ENCODE measurements at places on chromosomes 2 and 18. TPM values are rescaled to one million over a fixed set of nuclear protein-coding genes. Genes with fewer than 3 reads are reported as not detected.

DNA sequence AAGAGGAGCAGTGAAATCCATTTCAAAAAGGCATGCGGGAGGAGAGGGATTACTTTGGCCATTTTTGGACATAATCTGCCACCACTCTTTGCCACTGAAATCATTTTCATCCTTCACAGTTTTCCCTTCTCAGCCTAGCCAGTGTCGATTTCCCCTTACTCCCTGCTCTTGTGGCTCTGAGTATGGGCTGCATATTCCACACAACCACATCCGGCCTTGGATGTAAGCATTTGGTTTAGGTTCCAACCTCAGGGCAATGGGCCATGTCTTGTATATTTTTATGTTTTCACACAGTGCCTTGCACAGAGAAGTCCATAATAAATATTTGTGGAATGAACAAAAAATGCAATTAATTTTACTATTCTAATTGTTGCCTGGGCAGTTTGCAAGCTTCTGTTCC is 7.7 kb upstream of the SERPINE2 start:
- DNase-seq = no peak

DNA sequence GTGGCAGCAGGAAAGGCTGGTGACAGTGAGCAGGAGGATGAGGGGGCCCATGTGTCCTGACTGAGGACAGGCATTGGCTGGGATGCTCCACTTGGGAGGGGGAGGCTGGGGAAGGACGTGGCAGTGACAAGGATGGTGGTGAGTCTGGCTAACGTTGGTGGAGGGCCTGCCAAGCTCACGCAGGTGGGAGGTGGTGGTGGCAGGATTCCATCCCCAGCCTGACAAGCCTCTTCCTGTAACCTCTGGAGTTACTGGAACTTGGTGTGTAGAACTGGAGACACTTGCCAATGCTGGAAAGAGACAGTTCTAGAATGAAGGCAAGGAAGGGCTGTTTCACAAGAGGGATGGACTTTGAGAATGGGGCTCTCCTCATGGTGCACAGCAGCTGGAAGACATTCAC is 8.2 kb downstream of the PROM2 start:
- DNase-seq = no peak

DNA sequence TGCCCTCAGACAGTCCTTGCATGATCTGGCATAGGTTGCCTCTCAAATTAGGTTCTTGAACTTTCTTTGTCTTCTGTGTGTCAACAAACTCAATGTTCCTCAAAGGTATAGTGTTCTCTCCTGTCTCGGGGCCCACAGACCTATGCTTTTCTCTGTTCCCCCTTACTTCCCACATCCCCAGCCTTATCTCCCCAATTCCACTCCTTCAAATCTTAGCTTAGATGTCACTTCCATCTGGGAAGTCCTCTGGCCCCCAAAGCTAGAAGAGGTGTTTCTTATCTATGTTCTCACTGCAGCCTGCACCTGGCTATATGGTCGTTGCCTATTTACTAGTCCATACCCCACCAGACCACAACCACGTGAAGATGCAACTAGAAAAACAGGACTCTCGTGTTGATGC is 134.6 kb upstream of the MYCN start:
- no peak for DNase-seq

GRCh38 chr2:218405746-218406208 is 6.1 kb downstream of the CTDSP1 start:
- DNase-seq = no peak

DNA sequence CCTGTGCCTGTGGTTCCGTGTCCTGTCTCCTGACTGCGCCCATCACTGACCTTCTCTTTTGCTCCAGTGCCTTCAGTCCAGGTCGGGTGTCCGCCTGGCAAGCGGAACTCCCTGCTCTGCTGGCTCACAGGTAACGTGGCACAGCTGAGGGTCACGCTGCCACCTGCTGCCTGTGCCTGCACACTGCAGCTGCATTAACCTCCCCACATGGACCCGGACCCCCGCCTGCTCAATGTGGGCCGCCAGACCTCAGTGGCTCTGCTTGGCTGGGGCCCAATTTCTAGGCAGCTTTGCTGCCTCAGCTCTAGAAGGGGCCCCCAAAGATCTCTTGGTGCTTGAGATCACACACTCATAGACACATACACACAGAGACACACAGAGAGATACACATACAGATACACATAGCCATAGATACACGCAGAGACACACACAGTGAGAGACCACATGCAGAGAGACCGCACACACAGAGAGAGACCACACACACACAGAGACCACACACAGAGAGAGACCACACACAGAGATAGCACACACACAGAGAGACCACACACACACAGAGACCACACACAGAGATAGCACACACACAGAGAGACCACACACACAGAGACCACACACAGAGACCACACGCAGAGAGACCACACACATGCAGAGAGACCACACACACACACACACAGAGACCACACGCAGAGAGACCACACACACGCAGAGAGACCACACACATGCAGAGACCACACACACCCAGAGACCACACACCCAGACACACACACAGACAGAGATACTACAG is 14.9 kb upstream of the CNNM3 start:
- DNase-seq = peak; percentile 92

DNA sequence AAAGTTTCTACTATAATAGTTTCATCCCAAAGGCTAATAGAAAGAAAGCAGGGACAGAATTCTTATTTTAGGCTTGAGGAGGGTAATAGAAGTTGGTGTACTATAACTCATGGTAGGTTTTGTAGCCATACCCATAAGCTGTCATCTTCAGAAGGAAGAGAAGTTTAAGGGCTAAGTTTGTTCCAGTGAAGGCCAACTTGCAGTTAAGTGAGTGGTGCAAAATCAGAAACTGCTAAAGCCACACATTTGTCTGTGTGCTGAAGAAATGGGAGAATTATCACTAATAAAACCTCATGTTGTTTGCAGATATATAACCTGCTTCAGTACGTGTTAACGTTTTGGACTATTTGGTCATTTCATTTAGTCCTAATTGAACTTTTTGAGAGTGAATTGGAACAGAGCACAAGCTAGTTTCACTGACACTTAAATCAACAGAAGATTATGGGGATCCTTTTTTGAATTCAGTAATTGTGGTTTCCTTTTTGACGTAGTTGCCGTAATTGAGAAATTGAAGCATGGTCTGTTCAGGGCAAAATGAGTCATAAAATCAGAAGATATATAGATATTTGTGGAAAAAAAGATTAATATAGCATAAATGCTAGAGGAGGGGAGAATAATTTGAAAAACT is 69.1 kb downstream of the PHLPP1 start:
- DNase-seq = no peak

GRCh38 chr18:78422336-78422735 is 557.3 kb upstream of the SALL3 start:
- no peak for DNase-seq

DNA sequence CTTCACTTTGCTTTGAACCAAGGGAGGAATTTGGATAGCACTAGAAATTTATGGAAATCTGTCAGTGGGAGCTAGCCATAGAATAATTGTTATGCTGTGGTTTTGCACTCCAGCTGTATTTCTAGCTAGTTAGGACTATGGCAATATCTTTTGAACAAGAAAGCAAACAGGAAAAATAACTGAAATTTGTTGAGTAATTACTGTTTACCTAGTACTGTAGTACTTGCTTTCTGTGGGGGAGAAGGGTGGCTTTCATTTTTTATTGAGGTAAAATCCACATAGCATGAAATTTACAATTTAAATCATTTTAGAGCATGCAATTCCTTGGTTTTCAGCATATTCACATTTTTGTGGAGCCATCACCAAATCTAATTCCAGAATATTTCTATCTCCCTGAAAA is 28.4 kb downstream of the MBD5 start:
- DNase-seq = no peak

GRCh38 chr2:74415762-74416395 is 5.5 kb downstream of the C2orf81 start:
- DNase-seq = no peak

- no peak for DNase-seq
Measured at GRCh38 chr2:194526121-194526520, 1130.9 kb upstream of the SLC39A10 start.

- no peak for DNase-seq
Measured at GRCh38 chr18:45688113-45688512, 35.9 kb upstream of the SLC14A1 start.

- no peak for DNase-seq
Measured at GRCh38 chr2:199364153-199364552, 93.6 kb downstream of the SATB2 start.

GRCh38 chr18:45962866-45963265 is 4.3 kb downstream of the EPG5 start:
- DNase-seq = no peak

GRCh38 chr2:46045888-46046287 is 251.3 kb upstream of the EPAS1 start:
- no peak for DNase-seq

DNA sequence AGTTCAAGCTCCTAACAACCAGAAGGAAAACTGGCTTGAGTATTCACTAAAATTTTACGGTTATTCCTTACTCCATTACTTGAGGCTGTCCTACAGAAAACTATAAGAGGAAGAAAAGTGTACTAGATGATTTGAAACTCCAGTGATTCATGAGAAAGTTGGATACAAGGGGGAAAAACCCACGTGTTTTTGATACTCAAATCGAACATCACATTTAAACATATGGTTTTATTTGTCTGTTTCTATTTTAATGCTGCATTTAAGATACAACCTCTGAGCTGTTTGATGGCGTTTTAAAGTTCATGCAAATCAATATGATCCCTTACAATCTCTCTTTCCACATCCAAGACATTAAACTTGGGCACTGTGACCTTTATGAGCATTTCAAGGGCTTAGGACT is 125.1 kb upstream of the LMAN1 start:
- no peak for DNase-seq

DNA sequence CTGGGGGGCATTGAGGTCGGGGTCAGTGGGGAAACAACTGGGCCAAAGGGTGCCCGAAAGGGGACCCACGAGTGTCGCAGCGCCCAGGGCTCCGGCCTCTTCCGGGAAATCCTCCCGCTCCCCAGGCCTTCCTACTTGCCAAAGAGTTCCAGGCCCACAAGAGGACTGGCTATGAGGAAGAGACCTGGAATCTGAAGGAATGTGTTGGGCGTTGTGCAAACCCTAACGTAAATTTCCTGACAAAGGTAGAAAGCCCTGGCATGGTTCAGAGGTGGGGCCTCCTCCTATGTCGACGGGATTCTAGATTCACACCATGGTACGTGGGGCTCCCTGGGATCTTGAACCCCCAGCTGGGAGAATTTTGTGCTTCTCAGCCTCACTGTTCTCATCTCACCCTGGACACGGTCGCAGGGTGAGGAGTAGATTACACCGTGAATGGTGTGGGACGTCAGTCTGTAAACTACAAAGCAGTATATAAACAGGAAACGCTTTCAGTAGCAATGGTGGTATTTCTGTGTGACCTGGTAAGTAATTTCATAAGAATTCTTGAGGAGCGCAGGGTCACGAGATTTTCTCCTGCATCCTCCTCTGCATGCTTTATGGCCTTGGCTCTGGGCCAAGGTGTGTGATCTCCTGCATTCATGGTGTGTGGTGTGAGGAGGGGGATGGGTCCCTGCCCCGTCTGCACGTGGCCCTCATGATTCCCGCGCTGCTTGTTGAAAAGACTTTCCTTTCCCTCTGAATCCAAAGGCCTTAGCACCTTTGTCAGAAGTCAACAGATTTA is 868 bp downstream of the HSBP1L1 start:
- DNase-seq = no peak

The NR4A2 gene
- total RNA-seq = 3.8 TPM

The HOXD4 gene
- not detected for total RNA-seq

The CPO gene
- not detected for total RNA-seq

The IGFBP2 gene
- total RNA-seq = 16.0 TPM

The ANKRD44 gene
- 9.3 TPM for total RNA-seq

The CD226 gene
- not detected for total RNA-seq

All from lower leg skin (tissue), 4 donors.